AML-193 (cell line): ENCODE measurements at places on chromosomes 4 and X.

DNA sequence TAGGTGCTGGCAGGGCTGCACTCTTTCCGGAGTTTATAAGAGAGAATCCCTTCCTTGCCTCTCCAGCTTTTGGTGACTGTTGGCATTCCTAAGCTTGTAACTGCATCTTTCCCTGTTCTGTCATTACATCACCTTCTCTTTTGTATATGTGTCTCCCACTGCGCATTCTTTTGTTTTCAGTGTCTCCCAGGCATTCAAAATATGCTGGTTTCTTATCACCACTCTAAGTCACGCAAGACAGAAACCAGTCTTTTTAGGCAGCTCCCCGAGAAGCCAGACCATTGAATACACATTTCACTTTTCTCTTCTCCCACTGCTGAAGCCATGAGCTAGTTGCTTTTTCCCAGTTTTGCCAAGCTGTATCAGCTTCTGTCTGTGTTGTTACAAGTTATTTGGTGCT is 71.0 kb downstream of the LAS1L start:
- no peak for DNase-seq

DNA sequence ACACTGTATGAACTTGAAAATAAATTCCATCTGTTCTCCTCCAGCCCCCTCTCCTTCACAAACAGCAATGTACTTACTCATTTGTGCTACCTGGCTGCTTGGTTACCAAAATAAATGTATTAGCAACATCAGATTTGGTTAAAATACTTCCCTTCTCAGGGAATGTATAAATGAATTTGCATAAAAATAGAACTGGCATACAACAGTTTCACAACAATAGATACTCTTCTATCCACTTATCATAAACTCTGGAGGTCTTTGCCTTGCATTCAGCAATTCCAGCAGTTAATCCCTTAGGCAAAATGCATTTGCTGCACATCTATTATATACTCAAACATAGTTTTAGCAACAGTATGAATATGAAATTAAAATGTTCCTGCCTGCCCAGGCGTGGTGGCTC is 658.2 kb downstream of the CENPC start:
- DNase-seq = no peak

- DNase-seq = no peak
These were observed 2702.5 kb downstream of the PCDH7 start for GRCh38 chr4:33422656-33423055.

DNA sequence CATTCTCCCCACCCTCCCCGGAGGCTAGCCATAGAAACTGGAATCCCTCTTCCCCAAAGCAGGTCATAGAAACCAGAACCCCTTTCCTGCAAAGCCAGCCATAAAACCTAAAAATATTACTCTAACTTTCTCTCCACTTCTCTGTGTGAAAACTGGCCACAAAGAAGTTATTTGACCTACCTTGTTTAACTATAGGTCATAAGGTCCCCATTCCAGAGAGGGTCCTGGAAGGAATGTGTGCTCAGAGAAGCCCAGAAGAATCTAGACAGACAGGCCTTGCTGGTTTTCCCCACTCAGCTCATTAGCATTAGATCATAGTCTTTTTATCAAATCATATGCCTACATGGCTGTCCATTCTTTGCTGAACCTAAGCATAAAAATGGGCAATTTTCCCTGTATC is 52.8 kb upstream of the TEX13A start:
- DNase-seq = no peak
